ENCODE measurements at places on chromosomes 5 and 9.

DNA sequence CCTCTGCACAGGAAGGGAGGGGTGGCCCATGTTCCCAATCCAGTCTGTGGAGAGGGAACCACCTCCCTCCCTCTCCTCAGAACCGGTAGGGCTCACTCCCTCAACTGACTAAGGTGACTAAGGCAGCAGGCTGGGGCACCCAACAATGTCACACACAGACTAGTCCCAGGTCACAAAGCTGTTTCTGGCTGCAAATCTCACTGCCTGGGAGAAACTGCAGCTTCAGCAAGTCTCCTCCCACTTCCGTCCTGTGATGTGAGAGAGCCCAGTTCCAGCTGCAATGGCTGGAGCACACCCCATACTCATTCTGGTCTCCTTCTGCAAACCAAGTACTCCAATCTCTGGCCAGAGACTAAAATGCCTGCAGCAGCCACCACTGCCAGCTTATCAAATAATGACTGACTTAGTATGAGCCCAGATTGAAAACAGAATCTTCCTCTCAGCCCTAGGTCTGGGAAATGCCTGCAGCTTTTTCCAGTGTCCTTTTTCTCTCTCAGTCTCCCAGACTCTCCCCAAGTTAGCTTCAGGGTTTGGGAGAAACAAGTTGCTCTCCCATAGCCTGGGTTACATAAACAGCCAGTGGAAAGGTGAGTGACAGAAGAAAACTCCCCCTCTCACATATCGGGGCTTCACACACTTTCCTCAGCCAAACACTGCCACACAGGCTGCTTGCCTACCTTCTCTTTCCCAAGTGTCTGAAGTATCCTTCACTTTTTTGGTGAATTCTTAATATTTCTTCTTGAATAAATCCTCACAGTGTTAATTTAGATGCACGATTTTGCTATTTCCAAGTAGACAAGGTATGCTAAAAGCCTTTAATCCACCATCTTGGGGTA, 247.4 kb upstream of the RASA1 start:
- peak; percentile 37 for DNase-seq

DNA sequence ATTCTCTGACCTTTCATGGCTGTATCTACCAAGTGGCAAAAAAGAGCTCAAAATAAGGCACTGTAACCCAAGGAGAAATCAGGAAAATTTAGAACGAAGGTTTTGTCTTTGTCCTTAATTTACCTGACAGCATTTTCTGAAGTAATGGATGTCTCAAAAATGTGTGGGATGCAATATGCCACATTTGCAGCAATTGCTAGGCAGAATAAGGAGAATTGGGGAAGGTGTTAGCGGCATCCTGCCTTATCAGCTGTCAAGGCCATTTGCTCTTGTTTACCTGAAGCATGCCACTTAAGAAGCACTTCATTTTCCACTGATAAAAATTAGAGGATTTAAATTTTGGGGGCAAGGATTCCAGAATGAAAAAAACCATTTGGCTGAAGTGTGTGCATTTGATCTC, 39.0 kb downstream of the PDE8B start:
- DNase-seq, result no peak

DNA sequence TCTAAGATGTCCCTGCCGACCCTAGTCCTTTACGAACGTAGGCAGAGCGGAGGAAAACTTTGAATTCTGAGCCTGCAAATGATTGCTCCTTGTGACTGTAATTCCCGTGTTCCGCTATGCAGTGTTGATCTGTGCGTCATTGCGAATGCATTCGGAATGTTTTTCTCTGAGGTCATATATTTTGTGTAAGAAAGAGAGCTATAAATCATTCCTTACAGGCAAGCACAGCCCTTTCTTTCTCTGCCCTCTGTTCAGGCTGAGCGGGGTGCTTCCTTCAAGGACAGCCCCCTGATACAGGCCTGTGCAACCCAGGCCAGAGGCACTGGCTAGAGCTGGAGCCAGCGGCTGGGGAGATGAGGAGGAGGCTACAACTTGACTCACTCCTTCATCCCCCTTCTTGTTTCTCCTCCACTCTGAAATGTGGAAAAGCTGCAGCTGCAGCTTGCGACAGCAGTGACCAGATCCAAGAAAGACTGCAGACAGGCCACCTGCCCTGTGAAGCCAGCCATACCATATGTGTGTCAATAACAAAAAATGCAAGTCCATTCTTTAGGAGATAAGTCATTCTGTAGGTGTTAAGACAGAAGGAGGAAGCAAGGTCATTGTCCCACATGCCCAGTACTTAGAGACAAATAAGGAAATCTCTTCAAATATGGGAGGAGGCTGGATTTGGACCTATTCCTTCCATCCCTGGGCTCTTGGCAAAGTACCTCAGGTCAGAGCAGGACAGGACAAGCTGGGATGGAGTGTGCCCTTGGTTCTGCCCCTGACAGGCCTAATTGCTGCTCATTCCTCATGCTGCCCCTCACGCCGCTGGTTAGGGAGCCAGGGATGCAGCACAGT, 345.7 kb upstream of the WWC1 start:
- DNase-seq, result no peak

GRCh38 chr5:135654761-135655467, 76.1 kb upstream of the CXCL14 start:
- DNase-seq, result no peak

All from mucosa of gallbladder (tissue), 1 donor.